Inflammatory macrophage treated with lipopolysaccharide for 1 hour (primary cell): ENCODE measurements at places on chromosomes 4 and X.

- DNase-seq = no peak
Measured at GRCh38 chr4:6894528-6895498, 14.8 kb upstream of the TBC1D14 start.

GRCh38 chrX:97234471-97235081 is 350.9 kb downstream of the RPA4 start:
- DNase-seq = no peak

DNA sequence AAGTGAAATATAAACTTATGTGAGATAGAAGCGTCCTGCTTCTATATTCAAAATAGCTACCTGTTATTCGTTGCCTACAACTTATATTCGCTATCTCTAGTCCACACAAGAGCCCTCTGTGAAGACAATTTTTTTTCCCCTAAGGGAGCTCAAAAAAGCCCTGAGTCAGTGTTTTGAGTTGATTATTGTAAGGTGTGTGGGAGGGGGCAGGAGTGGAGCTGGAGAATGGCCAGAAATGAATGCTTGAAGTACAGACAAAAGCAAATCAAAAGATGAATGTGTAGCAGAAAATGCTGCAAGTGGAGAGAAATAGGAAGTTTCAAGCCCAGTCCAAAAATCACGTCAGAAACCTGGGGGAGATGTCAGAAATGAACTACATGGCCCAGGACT is 655.0 kb upstream of the LCORL start:
- no peak for DNase-seq

GRCh38 chrX:22365460-22365859 is 92.7 kb downstream of the CBLL2 start:
- DNase-seq = no peak

DNA sequence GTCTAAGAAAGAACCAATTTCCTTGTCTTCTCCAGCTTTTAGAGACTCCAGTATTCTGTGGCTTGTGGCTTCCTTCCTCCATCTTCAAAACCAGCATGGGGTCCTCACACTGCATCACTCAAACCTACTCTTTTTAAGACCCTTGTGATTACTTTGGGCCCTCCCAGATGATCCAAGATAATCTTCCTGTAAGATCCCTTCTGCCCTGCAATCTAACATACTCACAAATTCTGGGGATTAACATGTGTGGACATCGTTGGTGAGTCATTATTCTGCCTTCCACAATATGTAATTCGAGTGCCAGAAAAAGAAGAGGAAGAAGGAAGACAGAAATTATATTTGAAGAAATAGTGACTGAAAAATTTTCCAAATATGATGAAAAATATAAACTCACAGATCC is 47.9 kb downstream of the BEND4 start:
- DNase-seq = peak; percentile 7

DNA sequence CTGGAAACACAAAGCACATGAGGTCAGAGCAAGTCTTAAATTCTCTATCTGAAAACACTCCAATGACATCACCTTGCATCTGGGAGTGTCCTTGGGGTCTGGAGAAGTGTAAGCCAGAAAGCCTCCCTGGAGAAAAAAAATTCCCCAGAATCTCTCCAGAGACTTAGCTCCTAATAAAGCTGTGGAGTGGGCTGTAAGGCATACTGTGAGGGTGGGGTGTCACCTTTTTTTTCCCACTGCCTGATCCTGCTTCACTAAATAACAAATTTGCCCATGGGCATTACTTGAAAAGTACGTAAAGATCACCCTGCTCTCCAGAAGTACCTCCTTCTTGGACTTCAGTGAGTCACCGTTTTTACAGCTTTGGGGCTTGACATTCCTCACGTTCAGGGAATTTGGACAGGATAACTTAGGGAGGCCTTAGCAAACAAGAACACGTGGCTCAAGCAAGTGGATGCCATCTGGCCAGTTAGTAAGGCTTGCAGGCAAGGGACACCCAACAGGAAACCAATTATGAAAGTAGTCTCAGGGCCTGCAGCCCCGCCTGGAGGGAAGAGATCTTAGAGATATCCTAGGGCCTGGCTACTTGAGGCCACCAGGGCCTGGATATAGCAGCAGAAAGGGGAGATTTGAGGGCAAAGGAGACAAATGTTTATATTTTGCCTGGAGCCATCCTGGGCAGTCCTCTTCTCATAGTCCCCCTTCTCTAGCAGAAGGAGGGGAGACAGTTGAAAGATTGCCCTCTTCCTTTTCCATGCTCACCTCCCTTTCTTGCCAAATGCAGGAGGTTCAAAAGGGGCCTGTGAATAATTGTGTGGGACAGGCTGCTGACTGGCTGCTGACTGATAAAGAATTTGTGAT is 60.1 kb upstream of the PLAC1 start:
- peak; percentile 5 for DNase-seq
